A673 (cell line): ENCODE measurements at places on chromosomes 1 and 21.

GRCh38 chr1:116396769-116397168 lies 23.7 kb downstream of the ATP1A1 start:
- no peaks in the 10 kb centered on the region for H3K27me3 ChIP-seq
- peaks cover 100% of the 10 kb centered on the region for H3K36me3 ChIP-seq
- peaks cover 9% of the 10 kb centered on the region for H3K4me1 ChIP-seq
- H3K4me3 ChIP-seq = no peak overlapping the region
- DNase-seq = no peak

- DNase-seq = no peak
- no peaks in the 10 kb centered on the region for H3K36me3 ChIP-seq
- H3K27me3 ChIP-seq = no peaks in the 10 kb centered on the region
- peaks cover 17% of the 10 kb centered on the region for H3K4me1 ChIP-seq
- no peak overlapping the region for H3K27ac ChIP-seq
Measured at GRCh38 chr21:32415451-32416398, 3.2 kb downstream of the EVA1C start.

GRCh38 chr1:198922638-198923430 lies 284.0 kb downstream of the PTPRC start:
- H3K36me3 ChIP-seq = peaks cover 56% of the 10 kb centered on the region
- H3K4me1 ChIP-seq = peaks cover 52% of the 10 kb centered on the region
- DNase-seq = no peak
- no peak overlapping the region for H3K27ac ChIP-seq
- H3K4me3 ChIP-seq = no peak overlapping the region
- no peaks in the 10 kb centered on the region for H3K27me3 ChIP-seq

GRCh38 chr1:78619032-78619431 lies 1.2 kb upstream of the IFI44L start:
- peak; percentile 32 for DNase-seq
- H3K4me1 ChIP-seq = peaks cover 31% of the 10 kb centered on the region
- peak overlapping the region; percentile 64 for H3K27ac ChIP-seq
- H3K27me3 ChIP-seq = no peaks in the 10 kb centered on the region

- no peak overlapping the region for H3K4me3 ChIP-seq
- peaks cover 24% of the 10 kb centered on the region for H3K4me1 ChIP-seq
- H3K27me3 ChIP-seq = no peaks in the 10 kb centered on the region
- H3K36me3 ChIP-seq = peaks cover 4% of the 10 kb centered on the region
- peak; percentile 48 for DNase-seq
Measured at GRCh38 chr1:155175927-155176371, 2.3 kb downstream of the TRIM46 start.

DNA sequence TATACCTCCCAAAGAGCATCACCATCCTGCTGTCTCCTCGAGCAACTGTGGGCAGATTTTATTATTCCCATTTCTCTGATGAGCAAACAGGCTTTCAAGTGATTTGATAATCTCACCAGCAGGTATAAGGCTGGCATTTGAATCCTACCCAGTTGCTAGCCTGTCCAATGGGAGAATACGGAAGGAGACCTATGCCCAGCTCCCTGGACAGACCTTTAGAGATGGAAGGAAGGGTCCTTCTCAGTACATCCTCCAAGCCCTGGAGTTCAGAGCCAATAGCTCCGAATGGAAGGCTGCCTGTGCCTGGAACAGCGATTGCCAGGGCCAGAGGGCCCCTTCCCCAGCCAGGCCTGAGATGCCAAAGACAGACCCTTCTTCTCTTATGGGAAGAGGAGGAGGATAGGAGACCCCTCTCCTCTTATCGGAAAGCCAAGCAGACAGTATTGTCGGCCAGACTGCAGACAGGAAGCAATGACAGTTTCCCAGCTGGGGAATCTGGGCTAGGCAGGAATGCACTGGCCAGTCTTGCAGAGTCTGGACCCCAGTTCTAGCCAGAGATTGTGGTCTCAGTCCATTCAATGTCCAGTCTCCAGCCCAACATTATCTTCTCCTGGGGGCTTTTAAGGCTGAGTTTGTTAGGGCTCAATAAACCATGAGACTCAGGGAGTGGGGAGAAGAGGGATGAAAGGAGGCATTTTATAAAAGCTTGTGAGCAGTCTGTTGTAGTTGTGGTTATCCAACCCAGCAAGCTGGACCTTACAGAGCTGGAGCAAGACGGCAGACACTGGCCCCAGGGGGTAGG lies 2.0 kb downstream of the IFFO2 start:
- H3K27me3 ChIP-seq = no peaks in the 10 kb centered on the region
- H3K27ac ChIP-seq = no peak overlapping the region
- DNase-seq = no peak

- no peak for DNase-seq
- H3K27ac ChIP-seq = no peak overlapping the region
- H3K27me3 ChIP-seq = no peaks in the 10 kb centered on the region
- H3K36me3 ChIP-seq = peaks cover 76% of the 10 kb centered on the region
Measured at GRCh38 chr1:110040548-110040947, 6.1 kb downstream of the STRIP1 start.

GRCh38 chr1:160739098-160739511 lies at the start of gene SLAMF7:
TSS of gene SLAMF7 (plus strand) at chr1:160739247. CDS start at chr1:160739302, 55 bp downstream.
- DNase-seq = no peak
- H3K36me3 ChIP-seq = no peaks in the 10 kb centered on the region
- H3K4me3 ChIP-seq = no peak within 1 kb of the TSS
- H3K4me1 ChIP-seq = no peaks in the 10 kb centered on the region
- H3K27ac ChIP-seq = no peak within 1 kb of the TSS
- H3K27me3 ChIP-seq = peaks cover 6% of the 10 kb centered on the region

DNA sequence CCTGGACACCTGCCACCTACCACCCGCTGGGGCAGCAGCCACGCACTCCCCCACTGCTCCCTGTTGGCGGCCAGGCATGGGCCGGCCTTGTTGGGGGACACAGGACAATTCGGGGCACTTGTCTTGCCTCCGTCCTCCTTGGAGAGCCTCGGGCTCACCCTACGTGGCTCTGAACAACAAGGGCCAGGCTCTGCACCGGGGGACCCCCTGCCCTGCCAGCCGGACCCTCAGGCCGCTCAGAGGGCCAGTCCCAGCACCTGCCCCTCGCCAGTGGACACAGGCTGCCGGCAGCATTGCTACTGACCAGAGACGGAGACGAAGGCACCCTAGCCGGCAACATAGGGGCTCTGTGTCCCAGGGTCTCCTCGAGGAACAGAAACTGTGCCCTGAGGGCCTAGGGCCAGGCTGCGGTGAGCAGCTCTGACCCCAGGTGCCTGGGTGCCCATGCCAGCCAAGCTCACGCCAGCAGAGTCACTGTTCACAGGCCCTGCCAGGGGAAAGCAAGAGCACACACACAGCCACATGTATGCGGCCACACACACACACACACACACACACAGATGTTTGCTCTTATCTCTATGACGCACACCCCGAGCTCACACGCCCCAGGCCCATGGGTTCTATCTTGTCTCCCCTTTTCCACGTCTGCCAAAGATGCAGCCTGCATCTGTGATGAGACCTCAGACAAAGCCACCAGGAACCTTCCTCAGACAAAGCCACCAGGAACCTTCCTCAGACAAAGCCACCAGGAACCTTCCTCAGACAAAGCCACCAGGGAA lies 45.9 kb downstream of the MORN1 start:
- no peaks in the 10 kb centered on the region for H3K4me1 ChIP-seq
- no peak overlapping the region for H3K4me3 ChIP-seq
- H3K27ac ChIP-seq = no peak overlapping the region

DNA sequence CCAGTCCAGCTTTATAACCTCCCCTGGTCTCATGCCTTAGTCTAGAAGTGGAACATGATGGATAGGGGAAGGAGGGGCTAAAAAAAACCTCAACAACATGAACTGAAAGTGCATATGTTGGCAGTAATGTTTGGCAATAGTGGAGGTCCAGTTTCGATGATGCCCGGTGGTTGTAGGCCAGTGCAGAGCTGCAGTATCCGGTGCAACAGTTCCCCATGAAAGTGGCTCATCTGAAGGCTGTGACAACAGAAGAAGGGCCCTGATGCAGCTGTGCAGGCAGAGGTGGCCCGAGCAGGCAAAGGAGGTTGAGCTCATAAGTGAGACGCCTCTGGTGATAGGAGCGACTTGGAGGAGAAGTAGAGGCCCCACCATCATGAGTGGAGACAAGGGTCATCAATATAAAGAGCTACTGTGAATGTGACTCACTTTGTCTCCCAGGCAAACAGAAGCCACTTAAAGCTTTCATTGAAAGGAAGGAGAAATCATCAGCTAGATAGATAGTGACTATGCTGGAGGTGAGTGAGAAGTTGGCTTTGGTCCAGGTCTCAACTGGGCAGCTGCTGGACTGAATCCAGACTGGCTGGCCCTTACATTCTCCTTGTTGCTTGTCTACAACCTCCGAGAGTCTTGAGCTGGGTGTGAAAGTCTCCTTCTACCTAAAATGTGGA lies 10.2 kb upstream of the CREG1 start:
- H3K27me3 ChIP-seq = no peaks in the 10 kb centered on the region
- no peaks in the 10 kb centered on the region for H3K36me3 ChIP-seq
- H3K27ac ChIP-seq = no peak overlapping the region
- no peaks in the 10 kb centered on the region for H3K4me1 ChIP-seq

DNA sequence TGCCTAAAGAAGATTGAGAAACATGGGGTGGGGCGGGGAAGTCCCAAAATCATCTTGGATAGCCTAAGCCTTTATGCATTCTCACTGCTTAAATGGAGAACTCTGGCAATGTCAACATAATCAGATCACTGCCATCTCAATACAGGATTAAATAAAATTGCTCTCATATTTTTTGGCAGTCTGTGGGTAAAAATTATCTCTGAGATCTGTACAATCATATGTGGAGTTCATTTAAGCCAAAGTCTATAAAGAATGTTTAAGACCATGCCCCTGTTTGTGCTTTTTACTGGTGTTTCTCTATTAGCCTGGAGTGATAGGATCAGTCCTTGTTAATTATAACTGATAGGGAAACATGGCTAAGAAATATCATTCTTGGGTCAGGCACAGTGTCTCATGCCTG lies 136.3 kb downstream of the GPR52 start:
- H3K27ac ChIP-seq = no peak overlapping the region
- DNase-seq = no peak
- H3K27me3 ChIP-seq = no peaks in the 10 kb centered on the region
- H3K4me3 ChIP-seq = no peak overlapping the region
- no peaks in the 10 kb centered on the region for H3K4me1 ChIP-seq

- peak; percentile 12 for DNase-seq
- no peaks in the 10 kb centered on the region for H3K36me3 ChIP-seq
- H3K4me1 ChIP-seq = peaks cover 8% of the 10 kb centered on the region
- H3K4me3 ChIP-seq = peak within 1 kb of the TSS; percentile 39
- no peak within 1 kb of the TSS for H3K27ac ChIP-seq
Measured at GRCh38 chr1:219927956-219928790, at the start of gene SLC30A10. TSS of gene SLC30A10 (minus strand) at chr1:219928557. CDS start at chr1:219928440, 117 bp downstream.

- DNase-seq = peak; percentile 27
- H3K27me3 ChIP-seq = no peaks in the 10 kb centered on the region
- peak overlapping the region; percentile 72 for H3K4me3 ChIP-seq
- peaks cover 56% of the 10 kb centered on the region for H3K4me1 ChIP-seq
- peaks cover 17% of the 10 kb centered on the region for H3K36me3 ChIP-seq
Measured at GRCh38 chr1:26280333-26281042, 602 bp downstream of the SH3BGRL3 start.

DNA sequence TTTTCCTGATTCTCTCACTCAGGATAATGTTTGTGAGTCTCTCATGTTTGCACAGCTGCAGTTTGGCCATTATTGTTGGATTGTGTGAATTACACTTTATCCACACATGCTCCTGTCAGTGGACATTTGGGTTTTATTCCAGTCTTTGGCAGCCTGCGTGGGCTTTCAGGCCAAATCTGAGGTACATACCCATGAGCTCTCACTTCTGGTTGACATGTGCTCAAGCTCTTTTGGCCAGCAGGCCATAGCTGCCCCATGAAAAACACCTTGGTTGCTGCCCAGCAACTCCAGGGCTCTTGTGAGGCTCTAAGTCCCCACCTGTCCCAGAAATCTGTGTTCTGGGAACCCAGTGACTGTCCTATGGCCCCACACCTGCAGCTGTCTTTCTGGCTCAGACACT lies 124.5 kb upstream of the GALNT2 start:
- H3K27ac ChIP-seq = no peak overlapping the region
- DNase-seq = no peak
- H3K4me1 ChIP-seq = peaks cover 9% of the 10 kb centered on the region
- no peak overlapping the region for H3K4me3 ChIP-seq
- H3K36me3 ChIP-seq = no peaks in the 10 kb centered on the region

GRCh38 chr1:13730751-13731482 lies 30.9 kb downstream of the PRDM2 start:
- no peaks in the 10 kb centered on the region for H3K36me3 ChIP-seq
- no peaks in the 10 kb centered on the region for H3K27me3 ChIP-seq
- H3K4me1 ChIP-seq = peaks cover 22% of the 10 kb centered on the region
- no peak overlapping the region for H3K4me3 ChIP-seq
- DNase-seq = no peak

DNA sequence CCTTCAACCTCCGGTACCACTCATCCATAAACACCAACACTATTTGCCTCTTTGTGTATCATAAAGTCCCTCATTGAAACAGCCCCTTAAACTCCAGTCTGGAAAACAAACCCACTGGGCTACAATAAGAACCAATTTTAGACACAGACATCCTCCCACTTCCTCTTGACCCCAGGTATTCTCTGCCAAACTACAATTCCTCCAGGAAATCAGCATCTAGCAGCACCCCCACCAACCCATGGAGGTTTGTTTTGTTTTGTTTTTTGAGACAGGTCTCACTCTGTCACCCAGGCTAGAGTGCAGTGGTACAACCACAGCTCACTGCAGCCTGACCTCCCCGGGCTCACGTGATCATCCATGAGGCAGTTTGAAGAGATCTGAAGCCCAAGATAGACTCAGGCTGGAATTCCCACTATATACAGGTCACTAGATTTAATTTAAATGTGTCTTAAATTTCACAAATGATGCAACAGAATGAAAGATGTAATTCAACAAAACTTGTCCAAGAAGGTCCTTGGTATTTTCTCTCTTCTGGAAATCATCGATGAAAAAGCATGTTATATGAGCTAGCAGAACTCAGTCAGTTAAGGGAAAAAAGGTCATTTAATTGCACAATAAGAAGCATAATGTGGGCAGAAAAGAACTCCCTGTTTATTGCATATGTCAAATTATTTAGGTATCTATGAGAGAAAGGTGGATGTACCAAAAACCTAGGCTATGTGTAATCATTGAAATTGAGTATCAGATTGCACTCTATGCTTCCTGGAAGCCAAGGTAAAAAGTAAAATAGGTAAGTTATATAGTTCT lies 30.3 kb downstream of the TCP10L start:
- no peaks in the 10 kb centered on the region for H3K4me1 ChIP-seq
- H3K27me3 ChIP-seq = no peaks in the 10 kb centered on the region
- no peak for DNase-seq
- H3K27ac ChIP-seq = no peak overlapping the region
- no peaks in the 10 kb centered on the region for H3K36me3 ChIP-seq

GRCh38 chr1:70140343-70140742 lies 65.0 kb downstream of the LRRC40 start:
- H3K4me3 ChIP-seq = no peak overlapping the region
- no peak overlapping the region for H3K27ac ChIP-seq
- DNase-seq = no peak
- H3K4me1 ChIP-seq = no peaks in the 10 kb centered on the region

DNA sequence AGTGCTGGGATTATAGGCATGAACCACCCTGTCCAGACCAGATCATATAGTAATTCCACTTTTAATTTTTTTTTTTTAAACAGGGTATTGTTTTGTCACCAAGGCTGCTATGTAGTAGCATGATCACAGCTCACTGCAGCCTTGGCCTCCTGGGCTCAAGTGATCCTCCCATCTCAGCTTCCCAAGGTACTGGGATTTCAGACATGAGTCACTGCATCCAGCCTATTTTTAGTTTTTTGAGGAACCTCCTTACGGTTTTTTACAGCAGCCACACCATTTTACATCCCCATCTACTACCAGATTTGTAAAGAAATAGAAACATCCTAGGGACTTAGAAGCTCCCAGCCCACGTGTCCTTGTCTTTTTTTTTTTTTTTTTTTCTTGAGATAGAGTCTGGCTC lies 24.0 kb downstream of the L1TD1 start:
- no peak for DNase-seq
- H3K4me3 ChIP-seq = no peak overlapping the region
- no peaks in the 10 kb centered on the region for H3K4me1 ChIP-seq
- H3K27ac ChIP-seq = no peak overlapping the region
- H3K36me3 ChIP-seq = no peaks in the 10 kb centered on the region
- H3K27me3 ChIP-seq = no peaks in the 10 kb centered on the region
